HTR-8/SVneo (cell line): ENCODE measurements at places on chromosomes 16 and 17.

DNA sequence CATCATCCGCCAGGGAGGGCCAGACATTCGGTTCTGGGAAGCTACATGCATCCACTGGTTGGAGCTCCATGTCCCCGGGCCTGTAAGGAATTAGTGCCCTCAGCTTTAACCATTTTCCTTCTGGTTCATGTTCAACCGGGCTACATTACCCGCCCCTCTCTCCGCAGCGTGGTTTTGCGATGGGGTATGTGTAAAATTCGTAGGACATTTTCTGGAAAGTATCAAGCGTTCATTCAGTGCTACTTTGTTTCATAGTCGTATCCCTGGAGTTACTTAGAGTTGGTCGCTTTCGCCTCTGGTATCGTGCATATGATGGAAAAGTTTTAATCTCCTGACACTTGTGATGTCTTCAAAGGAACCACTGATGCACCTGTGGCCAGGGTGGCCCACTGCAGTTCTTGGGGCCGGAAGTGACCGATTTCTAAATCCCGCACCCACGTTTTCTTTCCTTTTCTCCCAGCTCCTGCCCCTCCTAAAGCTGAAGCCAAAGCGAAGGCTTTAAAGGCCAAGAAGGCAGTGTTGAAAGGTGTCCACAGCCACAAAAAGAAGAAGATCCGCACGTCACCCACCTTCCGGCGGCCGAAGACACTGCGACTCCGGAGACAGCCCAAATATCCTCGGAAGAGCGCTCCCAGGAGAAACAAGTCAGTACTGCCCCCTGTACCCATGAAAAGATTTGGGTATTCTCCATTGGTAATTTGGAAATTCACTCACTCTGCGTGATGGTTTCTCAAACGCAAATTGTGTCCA lies 637 bp downstream of the RPL23A start:
- DNase-seq = no peak

DNA sequence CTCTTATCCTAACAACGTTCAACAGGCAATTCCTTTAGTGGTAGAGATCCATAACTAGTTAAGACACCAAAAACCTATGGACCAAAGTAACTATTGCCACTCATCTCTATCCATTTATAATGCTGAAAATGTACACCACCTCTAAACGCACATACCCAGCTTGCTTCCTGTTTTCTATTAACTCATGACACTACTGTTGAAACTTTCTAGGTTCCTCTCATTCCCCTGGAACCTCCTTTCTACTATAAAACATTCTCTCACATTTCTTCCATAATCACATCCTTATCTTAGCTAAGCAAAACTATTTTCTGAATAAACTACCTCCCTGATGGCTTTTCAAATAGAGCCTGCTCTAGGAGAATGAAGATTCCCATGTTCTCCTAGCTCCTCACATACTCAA lies 42.9 kb upstream of the KSR1 start:
- DNase-seq = no peak

DNA sequence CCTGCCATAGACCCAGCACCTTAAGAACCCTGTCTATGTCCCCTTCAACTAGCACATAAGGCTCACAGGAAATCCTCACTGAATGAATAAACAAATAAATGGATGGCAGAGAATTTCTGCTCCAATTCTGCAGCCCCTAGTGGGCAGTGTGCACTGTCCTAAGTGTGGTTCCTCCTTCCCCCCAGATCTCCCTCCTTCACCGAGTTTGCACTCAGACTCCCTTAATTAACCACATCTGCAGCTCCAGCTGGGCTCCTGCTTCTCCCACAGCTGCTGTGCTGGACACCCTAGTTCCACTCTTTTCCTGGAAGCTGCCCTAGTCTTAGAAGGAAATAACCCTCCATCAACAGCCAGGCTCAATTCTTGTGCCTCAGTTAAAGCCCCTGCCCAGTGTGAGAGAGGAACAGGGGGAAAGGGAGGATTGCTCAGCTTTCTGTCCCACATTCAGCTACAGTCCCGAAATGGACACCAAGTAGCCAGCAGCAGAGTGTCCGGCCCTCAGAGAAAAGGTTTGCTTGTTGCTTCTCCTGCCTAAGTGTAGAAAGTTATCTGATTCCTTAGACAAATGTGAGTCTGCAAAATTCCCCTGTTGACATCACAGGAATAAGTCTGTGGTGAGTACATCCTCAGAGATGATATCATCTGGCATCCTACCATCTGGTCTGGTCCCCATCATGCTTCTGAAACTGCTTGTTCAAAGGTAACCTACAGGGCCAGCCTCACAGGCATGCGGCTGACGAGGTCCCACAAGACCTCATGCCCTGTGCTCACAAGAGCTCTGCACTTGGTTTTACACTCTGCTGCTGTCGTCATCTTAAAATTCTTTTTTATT lies 12.3 kb downstream of the LRRC3C start:
- DNase-seq = peak; percentile 62

DNA sequence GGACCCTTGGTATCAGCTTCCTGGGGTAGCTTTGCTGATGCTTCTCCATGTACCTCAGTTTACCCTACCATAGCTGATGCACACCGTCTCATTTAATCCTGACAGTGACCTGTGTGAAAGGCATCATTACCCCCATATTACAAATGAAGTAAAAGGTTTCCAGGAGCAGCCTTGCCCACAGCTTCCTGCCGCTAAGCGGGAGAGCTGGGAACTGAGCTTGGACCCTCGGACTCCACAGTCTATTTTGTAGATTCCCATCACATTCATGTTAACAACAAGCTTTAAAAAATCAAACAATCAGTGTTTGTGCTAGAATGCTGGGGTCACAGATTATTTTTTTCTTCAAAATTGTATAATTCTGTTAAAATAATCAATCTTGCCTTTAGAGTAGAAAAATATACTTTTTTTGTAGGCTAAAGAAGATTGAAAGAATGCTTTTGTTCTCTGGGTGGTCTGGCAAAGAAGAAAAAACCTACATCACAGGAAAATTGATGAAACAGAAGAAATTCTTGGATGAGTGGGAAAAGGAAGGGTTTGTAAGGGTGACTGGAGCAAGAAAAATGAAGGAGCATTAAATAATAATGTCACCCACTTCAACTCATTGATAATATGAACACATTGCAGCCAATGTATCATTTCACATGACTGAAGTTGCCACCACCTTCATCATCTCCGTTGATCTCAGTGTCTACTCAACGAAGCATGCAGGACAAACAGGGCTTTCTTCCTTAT lies 9.5 kb upstream of the USP10 start:
- DNase-seq = no peak

GRCh38 chr17:82507631-82508175 lies 11.8 kb upstream of the FOXK2 start:
- no peak for DNase-seq

- DNase-seq = no peak
These were observed 73.8 kb downstream of the XYLT1 start for GRCh38 chr16:17396762-17397498.

DNA sequence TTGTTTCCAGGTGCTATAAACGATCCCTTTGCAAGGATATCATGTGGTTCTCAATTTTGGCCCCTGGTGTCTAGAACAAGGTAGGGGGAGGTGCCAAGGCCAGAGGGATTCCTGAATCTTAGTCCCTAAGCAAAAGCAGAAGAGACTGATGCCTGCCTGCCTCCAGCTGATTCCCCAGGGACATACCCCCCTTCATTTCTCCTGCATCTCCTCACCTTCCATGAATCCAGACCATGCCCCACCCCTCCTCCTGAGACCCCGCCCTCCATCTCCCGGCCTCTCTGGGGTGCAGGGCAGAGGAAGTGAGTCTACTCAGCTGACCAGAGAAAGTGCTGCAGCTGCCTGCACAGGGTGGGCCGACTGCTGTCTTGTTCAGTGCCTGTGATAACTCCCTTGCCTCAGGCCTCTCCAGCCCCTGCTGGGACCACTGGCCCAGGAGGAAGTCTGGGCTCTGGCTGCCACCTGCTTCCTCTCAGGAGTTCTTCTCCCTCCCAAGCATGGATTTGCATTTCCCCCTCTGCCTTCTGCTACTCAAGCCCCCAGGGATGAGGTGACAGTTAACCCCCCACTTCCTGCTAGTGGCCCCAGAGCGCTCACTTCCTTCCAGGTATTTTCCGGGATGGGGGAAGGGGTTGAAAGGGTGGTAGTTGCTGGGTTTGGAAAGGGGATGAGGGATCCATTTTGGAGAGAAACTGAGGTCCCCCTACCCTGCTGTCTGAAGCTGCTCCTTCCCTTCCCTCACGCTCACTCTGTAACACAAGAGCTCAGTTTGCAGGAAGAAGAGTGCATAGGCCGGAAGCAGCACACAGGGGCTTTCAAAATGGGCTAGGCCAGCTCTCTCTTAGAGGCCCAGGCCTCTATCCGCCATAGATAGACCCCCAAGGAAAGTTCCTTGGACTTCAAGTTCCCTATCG lies 10.5 kb upstream of the TSPOAP1 start:
- DNase-seq = peak; percentile 84

- no peak for DNase-seq
These were observed 65.7 kb downstream of the MPRIP start for GRCh38 chr17:17107891-17108431.

DNA sequence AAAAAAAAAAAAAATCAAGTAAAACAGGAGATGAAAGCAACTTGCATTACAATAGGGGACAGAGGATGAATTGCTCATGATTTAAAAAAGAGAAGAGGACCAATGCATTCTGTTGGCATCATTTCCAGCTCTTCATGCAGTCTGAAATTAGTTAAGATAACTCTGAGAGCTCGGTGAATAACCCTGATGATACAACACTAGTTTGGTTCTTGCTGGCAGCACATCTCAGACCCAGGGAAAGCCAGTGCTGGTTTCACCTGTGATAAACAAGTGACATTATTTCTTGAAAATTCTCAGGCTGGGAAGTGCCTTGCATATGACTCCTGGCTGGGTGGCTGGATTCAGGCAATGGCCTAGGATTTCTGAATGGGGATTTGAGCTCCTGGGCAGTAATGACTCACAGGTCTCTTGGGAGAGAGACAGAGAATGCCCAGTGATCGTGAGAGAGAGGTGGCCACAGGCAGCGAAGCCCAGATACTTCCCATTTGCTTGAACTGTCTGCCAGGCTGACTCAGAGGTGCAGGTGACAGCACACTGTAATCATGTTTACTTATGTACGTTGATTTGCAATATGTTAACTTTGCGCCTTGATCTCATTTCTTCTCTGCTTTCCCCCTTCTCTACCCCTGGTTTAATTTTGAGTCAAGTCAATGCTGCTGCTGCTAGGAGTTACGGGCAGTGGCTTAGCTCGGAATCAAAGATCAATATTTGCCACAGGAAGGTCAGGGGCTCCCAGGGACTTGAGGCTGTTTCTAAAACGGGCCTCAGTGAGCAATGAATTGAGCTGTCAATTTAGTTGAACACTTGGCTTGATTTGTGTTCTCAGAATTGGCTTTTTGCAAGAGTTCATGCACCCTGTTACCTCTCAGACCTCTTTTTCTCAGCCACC lies 27.1 kb downstream of the ARSG start:
- peak; percentile 53 for DNase-seq

GRCh38 chr17:39872751-39873150 lies 4.7 kb downstream of the ZPBP2 start:
- no peak for DNase-seq

- no peak for DNase-seq
These were observed 109.9 kb downstream of the METRNL start for GRCh38 chr17:83189044-83190003.
